ENCODE measurements at places on chromosomes 4 and X. TPM values are rescaled to one million over a fixed set of nuclear protein-coding genes. Genes with fewer than 3 reads are reported as not detected.

- no peak for DNase-seq
Measured at GRCh38 chr4:164807611-164808010, 53.7 kb downstream of the SMIM31 start.

DNA sequence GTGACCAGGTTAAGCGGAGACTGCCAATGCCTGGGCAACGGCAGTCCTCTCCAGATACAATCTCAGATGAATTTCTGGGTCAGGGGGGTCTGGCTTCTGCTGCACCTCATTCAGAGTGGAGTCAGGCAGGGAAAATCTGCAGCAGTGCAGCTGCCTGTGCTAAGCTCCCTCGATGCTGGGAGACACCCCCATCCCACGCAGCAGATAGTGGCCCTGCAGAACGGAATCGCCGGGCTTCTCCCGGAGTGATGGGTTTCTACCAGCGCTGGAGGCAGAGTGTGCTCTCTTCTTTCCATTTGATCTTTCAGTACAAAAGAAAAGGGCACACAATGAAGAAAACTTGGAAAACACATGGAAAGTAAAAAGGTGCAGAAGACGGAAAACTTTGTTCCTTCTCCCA, 5.2 kb downstream of the ABLIM2 start:
- DNase-seq = peak; percentile 33

DNA sequence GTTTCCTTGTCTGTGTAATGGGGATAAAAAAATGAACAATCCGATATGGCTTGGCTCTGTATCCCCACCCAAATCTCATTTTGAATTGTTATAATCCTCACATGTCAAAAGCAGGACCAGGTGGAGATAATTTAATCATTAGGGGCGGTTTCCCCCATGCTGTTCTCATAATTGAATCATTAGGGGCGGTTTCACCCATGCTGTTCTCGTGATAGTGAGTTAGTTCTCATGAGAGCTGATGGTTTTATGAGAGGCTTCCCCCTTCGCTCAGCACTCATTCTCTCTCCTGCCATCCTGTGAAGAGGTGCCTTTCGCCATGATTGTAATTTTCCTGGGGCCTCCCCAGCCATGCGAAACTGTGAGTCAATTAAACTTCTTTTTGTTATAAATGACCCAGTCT, 633.5 kb downstream of the RAPGEF2 start:
- no peak for DNase-seq

DNA sequence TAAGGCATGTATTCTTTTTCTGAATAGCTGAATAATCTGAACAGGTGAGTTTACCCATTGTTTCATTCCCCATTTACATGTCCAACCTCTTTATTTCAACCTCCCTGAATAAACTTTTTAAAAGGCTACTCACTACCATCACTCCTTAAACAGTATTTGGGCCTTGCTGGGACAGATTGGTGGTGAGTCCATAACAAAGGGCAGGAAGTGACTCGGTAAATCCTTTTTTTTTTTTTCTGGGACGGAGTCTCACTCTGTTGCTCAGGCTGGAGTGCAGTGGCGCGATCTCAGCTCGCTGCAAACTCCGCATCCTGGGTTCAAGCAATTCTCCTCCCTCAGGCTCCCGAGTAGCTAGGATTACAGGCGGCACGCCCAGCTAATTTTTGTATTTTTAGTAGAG, 23.4 kb upstream of the SEC24B start:
- no peak for DNase-seq

HELT gene
- polyA plus RNA-seq = not detected

GRCh38 chrX:31070057-31070468, 1.8 kb downstream of the FTHL17 start:
- DNase-seq = no peak

- no peak for DNase-seq
Measured at GRCh38 chrX:14676431-14676830, 147.1 kb downstream of the GLRA2 start.

SYTL4 gene
- polyA plus RNA-seq = 3.4 TPM
